ENCODE measurements at places on chromosomes 3 and 15.

GRCh38 chr3:43522727-43523362 lies 99.0 kb downstream of the ANO10 start:
- DNase-seq, result no peak

DNA sequence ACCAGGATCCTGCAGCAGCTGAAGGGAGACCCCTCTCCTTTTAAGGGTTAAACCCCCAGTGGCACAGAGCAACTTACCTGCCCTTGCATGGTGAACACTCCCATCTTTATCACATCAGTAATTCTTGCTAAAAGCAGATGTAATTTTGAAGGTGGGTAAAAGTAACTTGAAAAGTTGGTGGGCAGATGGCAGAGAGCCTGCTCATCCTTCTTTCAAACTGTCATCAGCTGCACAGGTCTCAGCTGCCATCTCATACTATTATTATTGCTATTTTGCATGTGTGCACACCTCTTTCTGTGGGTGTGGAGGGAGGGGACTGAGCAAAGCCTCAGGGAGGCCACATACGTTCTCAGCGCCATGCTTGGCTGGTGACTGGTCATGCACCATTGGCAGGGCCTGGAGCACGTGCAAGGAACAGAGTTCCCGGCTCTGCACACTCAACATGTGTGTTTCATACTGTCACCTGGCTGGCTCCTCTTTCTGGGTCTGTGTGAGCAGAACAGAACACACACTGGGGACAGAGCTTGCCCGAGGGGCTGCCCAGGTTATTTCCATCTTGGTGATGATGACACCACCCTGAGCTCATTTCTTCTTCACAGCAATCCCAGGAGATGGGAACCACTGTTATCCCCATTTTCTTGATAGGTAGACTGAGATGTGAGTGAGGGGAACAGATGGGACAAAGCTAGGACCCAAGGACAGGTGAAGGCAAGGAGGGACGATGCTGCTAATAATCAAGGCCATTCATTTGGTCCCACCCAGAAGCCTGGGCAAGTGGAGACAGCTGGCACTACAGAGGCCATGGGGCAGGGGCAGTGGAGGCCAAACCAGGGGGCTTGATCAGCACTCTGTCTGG lies 95.8 kb upstream of the KLF13 start:
- DNase-seq, result peak; percentile 67

GRCh38 chr15:59165726-59166125 lies 40.9 kb upstream of the LDHAL6B start:
- no peak for DNase-seq

- no peak for DNase-seq
These were observed 72.9 kb downstream of the TM4SF4 start for GRCh38 chr3:149547413-149547812.

GRCh38 chr3:25426408-25426807 lies 1.7 kb upstream of the RARB start:
- no peak for DNase-seq

GRCh38 chr15:101097111-101097510 lies 154.7 kb downstream of the CHSY1 start:
- DNase-seq, result no peak

DNA sequence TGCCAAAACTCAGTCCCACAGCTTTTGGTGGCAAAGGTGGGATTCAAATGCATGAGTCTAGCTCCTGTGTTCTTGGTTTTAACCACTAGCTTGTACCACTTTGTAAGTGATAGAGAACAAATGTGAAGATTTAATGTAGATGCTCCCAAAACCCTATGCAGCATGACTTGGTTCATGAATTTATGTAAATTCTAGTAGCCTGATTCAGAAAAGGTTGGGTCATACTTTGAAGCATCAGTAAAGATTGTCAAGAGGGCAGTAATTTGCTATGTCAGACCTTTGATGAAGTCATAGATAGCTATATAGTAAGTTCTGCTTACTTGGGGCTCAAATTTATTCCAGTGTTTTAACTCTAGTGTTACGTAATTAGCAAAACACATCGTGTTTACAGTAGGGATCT lies 75.6 kb downstream of the VPS8 start:
- no peak for DNase-seq

DNA sequence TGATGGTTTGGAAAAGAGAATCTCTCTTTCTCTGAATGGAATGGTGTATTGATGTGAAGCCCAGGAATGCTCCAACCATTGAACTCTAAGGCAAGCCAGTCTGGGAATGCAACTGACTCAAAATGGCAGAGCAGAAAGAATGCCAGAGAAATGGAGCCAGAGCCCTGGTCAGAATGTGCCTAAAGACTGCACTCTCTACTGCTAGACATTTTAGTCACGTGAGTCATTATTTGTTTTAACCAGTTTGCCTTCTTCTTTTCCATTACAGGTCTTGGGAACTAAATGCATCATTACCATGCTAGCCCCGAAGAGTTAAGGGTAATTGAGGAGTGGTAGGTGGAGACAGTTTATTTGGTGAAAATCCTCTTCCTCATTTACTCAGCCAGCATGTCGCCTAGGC lies 67.3 kb upstream of the TRIM42 start:
- no peak for DNase-seq

DNA sequence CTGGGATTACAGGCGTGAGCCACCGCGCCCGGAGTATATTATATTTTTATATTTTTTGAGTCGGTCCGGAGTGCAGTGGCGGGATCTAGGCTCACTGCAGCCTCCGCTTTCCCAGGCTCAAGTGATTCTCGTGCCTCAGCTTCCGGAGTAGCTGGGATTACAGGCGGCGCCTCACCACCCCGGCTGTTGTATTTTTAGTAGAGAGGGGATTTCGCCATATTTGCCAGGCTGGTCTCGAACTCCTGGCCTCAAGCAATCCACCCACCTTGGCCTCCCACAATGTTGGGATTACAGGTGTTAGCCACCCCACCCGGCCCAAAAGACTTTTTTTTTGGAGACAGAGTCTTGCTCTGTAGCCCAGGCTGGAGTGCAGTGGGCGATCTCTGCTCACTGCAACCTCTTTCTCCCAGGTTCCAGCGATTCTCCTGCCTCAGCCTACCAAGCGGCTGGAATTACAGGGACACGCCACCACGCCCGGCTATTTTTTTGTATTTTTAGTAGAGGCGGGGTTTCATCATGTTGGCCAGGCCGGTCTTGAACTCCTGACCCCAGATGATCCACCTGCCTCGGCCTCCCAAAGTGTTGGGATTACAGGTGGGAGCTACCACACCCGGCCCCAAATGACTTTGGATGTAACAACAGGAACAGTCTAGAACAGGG lies 1.0 kb downstream of the ZNF589 start:
- no peak for DNase-seq

DNA sequence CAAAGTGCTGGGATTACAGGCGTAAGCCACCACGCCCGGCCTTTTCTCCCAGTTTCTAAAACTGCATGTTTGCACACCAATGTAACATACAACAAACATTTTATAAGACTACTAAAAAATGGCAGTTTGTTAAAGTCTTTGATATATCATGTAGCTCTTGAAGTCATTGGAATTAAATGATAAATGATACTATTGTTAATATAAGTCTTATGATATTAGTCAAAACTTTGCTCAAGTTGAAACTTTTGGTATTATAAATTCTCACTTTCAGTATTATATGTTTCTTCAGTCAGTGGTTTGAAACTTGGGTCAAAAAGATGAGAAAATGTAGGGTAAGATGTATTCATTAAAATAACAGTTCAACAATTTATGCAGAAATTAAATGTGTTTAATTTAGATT lies 117.6 kb upstream of the TBL1XR1 start:
- DNase-seq, result no peak

DNA sequence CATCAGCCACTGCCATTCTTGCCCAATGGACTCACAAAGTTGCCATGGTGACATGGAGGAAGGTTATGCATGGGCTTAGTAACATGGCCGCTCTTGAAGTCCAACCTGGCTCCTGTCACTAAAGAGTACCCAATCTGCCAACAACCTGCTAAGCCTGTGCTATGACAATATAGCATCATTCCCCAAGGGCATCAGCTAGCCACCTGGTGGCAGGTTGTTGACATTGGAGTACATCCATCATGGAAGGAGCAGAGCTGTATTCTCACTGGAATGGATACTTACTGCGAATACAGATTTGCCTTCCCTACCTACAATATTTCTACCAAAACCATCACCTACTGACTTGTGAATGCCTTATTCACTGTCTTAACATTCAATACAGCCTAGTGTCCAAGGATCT lies 138.9 kb upstream of the RORA start:
- no peak for DNase-seq

- DNase-seq, result no peak
These were observed 25.8 kb downstream of the RAF1 start for GRCh38 chr3:12638105-12638504.

GRCh38 chr3:8835385-8835784 lies 66.0 kb upstream of the OXTR start:
- DNase-seq, result no peak

- DNase-seq, result no peak
These were observed 43.9 kb downstream of the SH3BP5 start for GRCh38 chr3:15288331-15289035.

DNA sequence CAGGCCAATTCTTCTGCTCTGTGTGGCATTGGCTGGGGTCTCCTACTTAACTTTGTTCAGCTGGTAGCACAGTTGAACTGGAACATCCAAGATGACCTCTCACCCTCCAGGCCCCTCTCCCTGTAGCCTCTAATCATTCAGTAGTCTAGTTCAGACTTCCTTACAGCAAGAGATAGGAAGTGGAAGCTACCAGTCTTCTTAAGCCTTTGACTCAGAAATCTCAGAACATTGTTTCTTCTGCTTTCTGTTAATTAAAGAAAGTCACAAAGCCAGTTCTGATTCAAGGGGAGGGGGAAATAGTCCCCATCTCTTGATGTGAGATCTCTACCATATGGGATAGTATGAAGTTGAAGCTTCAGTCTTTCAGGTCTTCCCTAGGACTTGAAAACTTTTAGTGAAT lies 18.8 kb upstream of the SACM1L start:
- no peak for DNase-seq

DNA sequence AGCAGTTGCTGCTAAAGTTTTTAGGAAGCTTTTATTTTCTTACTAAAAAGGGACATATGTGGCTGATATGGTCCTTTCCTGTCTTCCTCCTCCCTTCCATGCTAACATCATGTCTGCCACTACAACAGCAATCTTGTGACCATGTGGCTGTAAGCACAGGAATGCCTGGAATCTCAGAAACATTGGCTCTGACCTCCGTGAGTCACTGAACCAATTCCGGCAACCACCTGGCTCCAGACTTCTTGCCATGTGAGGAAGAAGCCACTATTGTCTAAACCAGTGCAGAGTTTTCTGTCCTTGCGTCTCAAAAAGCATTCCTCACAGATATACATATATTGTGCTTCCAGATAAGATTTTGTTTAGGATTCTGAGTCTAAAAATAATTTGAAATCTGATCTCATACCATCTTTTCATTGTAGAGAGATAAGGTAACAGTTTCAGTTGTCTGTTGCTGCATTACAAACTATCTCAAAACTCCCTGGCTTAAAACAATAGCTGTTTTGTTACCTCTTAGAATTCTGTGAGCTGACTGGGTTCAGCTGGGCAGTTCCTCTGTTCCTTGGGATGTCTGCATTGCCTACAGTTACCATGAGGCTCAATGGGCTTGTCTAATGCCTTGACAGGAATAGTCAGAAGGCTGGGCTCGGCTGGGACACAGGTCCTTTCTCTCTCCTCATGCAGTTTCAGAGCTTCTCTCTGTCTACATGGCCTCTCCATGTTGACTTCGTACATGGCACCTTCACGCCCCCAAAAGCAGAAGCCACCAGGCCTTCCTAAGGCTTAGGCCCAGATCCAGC lies 77.3 kb upstream of the MAGI1 start:
- DNase-seq, result no peak

DNA sequence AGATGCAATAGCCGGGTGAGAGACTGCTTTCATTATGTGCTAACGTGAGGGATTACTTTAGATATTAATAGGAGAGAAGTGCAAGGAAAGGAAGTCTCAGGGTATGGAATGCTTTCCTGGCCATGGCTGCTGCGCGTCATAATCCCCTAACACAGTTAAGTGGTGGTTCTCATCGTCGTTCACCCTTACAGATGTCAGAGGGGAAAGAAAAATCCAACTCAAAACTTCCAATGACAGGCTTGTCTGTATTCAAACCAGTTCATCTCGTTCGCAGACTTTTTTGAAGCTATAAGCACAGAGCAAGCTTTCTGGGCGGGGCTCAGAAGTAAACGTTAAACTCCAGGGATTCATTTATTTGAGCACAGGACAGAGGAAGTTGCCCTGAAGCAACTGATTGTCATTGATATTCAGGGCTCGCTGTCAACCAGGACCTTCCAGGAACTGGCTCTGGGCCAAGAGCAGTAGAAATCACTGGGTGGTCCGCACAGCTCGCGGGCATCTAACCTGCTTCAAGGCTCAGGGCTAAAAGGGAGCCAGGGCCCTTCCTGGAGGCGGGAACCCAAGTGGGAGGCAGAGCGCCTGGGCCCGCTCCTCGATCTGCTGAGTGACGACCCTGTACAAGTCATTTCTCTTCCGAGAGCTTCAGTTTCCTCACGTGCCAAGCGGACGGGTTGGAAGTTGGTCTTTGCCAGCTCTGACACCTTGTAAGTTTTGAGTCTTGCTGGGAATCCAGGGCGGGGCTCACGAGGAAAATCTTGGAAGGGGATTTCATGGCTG lies 1.1 kb upstream of the LPP start:
- DNase-seq, result no peak

DNA sequence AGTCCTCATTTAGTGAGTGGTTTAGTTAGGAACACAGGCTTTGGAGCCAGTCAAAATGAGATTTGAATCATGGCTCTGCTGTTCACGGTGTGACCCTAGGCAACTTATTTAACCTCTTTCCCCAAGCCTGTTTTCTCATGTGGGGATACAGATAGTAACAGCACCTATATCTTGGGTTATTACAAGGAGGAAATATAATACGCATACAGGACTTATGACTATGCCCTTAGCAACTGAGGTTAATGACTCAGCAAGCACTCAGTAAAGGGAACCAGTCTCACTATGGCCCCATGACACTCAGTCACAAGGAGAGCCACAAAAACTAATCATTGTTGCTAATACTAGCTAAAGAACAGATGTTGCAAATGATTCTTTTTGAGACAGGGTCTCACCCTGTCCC lies 45.9 kb downstream of the SUMF1 start:
- DNase-seq, result no peak

- DNase-seq, result no peak
These were observed 2.3 kb upstream of the DLL4 start for GRCh38 chr15:40926659-40927494.

GRCh38 chr3:97970156-97970555 lies 2.1 kb downstream of the RIOX2 start:
- DNase-seq, result no peak

DNA sequence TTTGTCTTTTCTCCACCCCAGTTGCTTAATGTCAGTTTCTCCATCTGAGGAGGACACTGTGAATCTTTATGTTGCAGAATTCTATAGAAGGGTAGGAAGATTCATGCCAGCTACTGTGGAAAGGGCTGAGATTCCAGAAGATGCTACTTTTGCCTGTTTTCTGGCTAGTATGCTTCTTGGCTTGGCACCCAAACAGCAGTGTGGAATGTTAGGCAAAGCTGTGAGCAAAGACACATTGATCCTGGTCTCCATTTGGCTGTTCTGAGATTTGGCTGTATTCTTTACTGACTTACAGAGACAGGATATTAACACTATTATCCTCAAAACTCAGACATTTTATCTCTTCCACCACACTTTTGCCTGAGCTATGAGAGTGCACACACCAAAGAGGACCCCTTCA lies 39.3 kb downstream of the PDHB start:
- no peak for DNase-seq
